ENCODE measurements at places on chromosomes 13 and 19. TPM values are rescaled to one million over a fixed set of nuclear protein-coding genes. Genes with fewer than 3 reads are reported as not detected.
A peak's percentile ranks its signal among the peaks of the same experiment; 100 is the strongest.

Gene DNAAF3
- 2.0 TPM for total RNA-seq

- DNase-seq: no peak
Measured at GRCh38 chr13:50692396-50692915, 151.0 kb downstream of the DLEU7 start.

Gene DENND1C
- total RNA-seq: 1.7 TPM

- DNase-seq: no peak
Measured at GRCh38 chr13:98992355-98992754, 14.5 kb upstream of the DOCK9 start.

- DNase-seq: no peak
Measured at GRCh38 chr13:100540621-100541020, 48.0 kb downstream of the GGACT start.

DNA sequence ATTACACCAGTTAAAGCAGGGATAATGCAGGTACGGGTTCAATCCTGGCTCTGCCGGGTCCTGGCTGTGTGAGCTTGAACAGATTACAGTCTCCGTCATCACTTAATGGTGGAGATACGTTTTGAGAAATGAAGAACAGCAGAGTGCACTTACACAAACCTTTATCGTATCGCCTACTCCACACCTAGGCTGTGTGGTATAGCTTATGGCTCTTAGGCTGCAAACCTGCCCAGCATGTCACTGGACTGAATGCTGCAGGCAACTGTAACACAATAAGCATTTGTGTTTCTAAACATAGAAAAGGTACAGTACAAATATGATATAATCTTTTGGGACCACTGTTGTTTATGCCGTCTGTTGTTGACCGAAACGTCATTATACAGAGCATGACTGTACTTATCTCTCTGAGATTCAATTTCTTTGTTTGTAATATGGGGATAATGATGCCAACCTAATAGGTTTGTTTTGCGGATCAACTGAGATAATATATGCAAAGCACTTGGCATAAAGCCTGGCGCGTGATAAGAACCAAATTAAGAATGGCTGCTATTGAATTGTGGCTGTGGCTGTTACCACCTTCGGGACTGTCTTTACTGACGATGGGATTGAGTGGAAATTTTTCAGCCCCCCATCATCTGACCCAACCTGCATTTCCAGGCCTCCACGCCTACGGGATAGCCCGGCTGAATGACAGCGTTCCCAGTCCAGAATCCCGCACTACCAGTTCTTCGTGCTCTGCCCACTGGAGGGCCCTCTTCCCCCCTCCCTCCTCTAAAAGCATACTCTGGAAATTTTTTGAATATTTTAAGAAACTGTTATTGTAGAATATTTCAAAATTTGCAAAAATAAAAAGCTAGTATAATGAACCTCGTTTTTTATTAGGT is 11.2 kb downstream of the KRTDAP start:
- no peak for DNase-seq

Gene RFPL4A
- total RNA-seq: 0.31 TPM

Gene SWSAP1
- total RNA-seq: 2.2 TPM

Gene TNNT1
- 1.4 TPM for total RNA-seq

Gene SCN1B
- 3.7 TPM for total RNA-seq

DNA sequence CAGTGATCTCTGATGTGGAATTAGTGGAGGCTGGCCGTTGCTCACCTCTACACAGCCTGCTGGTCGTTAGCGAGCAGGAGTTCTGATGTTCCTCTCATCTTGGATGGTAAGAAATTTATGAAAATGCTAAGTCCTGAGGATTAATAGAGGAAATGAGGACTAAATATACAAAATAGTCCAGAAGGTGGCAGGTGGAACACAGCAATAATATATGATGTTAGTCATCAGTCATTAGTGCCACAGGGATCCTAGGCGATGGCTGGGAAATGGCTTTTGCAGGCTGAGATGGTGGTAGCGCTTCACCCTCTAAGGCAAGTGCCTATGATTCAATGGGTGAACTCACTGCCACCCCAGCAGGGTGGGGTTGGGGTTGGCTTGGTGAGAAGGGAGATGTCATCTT is 338.6 kb upstream of the TMTC4 start:
- no peak for DNase-seq

Gene MBD3L2
- not detected for total RNA-seq

Gene FGF14
- total RNA-seq: 0.42 TPM

DNA sequence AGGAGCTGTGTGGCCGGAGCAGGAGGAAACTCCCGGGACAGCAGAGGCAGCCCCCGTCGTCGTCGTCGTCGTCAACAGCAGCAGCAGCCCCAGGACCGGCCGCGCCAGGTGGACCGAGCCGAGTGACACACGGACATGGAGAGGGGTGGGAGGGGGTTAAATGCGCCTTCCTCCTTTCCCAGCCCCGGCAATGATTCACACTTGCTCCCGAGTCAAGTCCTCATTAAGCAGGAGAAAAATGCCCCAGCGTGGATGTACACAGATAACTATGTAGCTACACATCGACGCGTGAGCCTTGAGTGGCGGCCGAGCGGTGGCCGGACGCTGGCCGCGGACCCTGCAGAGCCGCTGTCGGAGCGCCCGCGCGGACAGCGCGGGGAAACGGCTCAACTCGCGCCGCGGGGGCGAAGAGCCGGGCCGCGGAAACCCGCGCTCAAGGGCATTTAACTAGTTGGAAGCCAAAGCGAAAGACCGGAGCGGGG is 645 bp downstream of the UBL3 start:
- peak; percentile 81 for DNase-seq

Gene ELAVL3
- total RNA-seq: not detected

- no peak for DNase-seq
Measured at GRCh38 chr13:57675526-57675925, 44.0 kb downstream of the PCDH17 start.

DNA sequence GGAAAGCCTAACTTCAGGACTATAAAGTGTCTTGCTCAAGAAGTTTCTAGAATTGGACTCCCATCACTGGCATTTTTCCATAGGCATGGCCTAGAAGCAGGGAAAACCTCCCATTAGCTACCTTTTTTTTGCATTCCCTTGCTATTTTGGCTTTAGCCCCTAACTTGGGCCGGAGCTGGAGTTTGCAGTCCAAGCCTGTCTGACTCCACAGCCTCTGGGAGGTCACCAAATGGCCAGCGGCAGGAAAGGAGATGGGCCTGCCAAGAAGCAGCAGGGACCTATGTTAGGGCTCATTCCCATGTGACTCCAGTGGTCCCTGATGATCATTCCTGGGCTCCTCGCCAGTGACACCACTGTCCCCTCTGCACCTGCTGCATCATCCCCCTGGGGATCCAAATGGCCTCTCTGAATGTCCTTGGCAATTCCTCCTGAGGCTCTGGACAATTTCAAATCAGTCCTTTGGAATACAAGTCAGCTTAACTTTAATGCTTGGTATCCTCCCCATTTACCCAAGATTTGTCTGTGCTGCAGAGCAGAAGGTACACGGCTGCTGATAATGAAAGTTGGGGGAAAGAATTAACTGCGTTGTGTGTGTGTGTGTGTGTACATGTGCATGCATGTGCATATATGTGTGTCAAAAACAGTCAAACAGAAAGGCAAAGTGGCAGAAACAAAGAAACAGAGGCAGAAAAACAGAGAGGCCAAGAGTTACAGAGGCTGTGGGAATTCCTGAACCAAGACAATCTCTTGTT is 69.8 kb upstream of the SERP2 start:
- no peak for DNase-seq

- DNase-seq: no peak
Measured at GRCh38 chr19:31096935-31097545, 252.2 kb downstream of the TSHZ3 start.

DNA sequence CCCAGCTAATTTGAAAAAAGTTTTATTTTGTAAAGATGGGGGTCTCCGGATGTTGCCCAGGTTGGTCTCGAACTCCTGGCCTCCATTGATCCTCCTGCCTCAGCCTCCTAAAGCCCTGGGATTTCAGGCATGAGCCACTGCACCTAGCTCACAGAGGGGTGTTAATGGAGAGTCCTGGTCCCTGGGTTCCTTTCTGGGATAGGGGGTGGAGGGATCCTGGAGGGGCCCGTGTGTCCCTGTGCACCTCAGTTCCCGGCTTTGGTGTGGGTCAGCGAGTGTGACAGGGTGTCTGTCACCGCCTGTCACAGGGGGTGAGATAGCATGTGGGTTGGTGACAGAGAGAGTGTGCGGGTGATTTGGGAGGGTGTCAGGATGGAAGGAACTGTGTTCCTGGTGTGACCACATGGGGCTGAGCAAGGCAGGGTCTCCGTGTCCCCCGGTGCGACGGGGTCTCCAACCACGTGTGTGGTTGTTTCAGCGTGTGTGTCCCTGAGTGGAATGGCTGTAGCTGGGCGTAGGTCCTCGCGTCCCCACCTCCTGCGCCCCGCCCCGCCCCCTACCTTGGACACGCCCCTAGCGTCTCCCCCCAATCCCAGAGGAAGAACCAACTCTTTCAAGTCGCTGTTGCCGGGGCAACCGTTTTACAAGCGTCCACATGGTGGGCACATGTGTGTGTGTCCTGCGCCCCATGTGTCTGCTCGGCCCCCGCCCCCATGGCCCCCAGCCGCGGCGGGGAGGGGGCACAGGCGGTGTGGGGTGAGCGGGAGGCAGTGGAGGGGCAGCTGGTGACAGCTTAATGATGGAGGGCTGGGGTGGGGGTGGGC is 2.9 kb upstream of the NRTN start:
- DNase-seq: no peak

Gene MEF2B
- total RNA-seq: 1.3 TPM

DNA sequence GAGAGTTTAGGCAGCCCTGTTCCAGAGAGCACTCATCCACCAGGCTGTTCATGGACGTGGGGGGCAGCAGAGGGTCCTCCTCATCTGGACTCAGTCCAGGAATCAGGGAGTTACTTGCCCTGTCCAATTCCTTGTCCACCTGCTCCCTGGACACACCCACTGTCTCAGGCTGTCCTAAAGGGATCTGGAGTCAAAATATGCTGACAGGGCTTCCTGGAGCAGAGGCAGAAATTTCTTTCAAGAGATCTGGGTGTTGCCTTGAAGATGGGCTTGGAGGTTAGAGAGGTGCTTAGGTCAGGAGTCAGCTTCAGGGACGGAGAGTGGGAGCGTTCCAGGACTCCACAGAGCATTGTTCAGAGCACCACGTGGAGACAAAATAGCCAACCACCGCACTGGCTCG is 65.8 kb upstream of the SHISA2 start:
- no peak for DNase-seq

Gene ZNF587
- 5.2 TPM for total RNA-seq

Gene NCAN
- total RNA-seq: not detected

DNA sequence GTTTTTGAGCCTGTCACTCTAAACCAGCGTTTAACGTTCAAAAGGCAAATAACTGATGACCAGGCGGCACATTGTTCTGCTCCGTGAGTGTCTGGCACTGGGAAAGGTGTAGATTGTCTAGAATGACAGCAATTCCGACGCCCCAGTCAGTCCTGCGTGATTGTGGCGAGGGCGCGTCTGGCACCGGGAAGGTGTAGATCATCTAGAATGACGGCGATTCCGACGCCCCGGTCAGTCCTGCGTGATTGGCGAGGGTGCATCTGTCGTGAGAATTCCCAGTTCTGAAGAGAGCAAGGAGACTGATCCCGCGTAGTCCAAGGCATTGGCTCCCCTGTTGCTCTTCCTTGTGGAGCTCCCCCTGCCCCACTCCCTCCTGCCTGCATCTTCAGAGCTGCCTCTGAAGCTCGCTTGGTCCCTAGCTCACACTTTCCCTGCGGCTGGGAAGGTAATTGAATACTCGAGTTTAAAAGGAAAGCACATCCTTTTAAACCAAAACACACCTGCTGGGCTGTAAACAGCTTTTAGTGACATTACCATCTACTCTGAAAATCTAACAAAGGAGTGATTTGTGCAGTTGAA is 26.1 kb upstream of the NDUFS7 start:
- DNase-seq: no peak

- no peak for DNase-seq
Measured at GRCh38 chr19:54387991-54388801, 23.5 kb upstream of the LAIR1 start.

GRCh38 chr19:35153701-35154524 is 622 bp upstream of the FXYD5 start:
- DNase-seq: no peak

Gene IZUMO2
- total RNA-seq: not detected

DNA sequence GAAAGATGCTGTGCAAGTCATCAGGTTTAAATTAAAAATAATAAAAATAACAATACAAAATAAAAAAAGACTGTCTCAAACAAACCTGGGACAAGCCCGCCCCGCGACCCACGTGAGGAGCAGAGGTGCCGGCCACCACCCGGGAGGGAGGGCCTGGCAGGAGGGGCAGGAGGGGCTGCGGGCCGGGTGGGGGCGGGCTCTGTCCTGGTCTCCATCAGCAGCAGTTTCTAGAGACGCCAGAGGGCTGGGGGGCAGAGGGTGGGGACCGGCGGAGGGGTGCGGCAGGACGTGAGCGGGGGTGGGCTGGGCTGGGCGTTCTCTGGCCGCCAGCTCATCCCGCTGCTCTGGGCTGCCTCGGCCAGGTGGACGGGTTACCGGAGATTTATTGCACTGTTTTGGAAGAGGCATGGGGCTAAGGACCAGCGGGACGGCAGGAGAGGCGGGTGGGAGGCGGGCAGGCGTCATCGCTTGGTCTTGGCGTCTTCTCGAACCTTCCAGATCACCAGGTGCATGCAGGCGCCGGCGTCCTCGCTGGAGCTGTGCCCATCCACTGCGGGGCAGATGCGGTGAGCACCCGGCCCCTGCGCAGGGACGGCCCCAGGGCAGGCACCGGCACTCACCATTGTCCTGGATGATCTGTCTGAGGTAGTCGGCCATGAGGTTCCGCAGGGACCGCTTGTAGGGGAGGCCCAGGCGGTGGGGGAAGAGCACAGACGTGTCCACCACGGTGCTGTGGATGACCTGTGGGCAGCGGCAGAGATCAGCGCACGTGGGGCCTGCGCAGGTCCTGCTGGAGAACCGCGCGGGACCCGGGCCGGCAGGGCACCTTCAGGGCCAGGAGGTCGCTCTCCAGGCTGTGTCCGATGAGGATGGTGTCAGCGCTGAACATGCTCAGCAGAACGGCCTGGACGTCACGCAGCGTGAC is 3.8 kb upstream of the ATP8B3 start:
- no peak for DNase-seq

DNA sequence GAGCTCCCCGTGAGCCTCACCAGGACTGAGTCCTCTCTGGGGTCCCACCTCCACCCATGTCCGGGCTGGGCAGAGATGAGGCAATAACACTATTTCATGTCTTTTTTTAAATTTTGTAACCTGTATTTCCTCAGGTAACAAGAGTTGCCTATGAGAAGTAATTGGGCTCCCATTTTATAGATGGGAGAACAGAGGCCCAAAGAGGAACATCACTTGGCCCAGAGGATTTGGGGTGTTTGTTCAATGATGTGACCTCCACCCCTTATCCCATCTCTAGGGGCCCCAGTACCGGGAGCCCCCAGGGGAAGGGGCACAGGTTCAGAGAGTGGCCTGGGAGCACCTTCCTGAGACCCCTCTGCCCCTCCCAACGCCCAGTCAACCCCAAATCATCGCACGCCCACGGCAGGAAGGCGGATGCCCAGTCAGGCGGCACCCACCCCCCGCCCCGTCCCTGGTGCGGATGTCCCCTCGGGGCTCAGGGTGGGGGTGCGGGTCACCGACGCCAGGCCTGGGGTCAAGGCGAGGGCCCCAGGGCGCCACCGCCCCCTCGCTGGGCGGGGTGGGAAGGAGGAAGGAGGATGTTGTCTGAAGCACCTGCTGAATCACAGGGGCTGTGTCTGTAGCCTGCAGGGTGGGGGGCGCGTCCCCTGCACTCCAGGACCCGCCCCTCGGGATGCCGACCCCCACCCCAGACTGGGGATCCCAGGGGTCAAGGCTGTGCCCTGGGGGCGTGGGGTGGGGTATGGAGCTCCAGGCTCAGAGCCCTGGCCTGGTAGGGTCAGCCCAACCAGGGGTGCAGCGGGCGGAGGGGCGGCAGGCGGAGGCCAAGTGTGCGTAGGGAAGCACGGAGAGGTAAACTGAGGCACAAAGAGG is 9.0 kb upstream of the CIRBP start:
- peak; percentile 63 for DNase-seq

Data from right lobe of liver (tissue), 6 donors.